ENCODE measurements at places on chromosomes 7 and 10.
A peak's percentile ranks its signal among the peaks of the same experiment; 100 is the strongest.

- no peak for DNase-seq
Measured at GRCh38 chr7:4733936-4734528, 41.4 kb upstream of the AP5Z1 start.

- peak; percentile 23 for DNase-seq
Measured at GRCh38 chr7:107690611-107691010, 30.0 kb downstream of the SLC26A4 start.

GRCh38 chr10:31617757-31618156, 298.7 kb downstream of the ZEB1 start:
- no peak for DNase-seq

- no peak for DNase-seq
Measured at GRCh38 chr7:153301936-153302335, 542.4 kb downstream of the ACTR3B start.

DNA sequence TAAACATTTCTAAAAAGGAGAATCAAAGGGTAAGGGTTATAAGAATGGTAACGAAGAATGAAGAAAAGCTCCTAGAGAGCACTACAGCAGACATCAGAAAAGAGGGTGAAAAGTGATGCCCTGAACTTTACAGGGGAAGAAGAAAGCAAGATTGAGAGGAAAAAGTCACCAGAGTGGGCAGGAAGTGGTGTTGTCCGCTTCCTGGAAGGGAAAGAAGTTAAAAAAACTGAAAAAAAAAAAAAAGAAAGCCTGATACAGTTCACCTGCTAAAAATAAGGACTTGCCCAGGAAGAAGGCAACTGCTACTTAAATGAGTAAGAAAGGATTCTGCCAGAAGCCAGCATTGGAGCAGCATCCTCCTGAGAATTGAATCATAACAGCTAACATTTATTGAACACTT, 330.1 kb upstream of the PHF14 start:
- DNase-seq: no peak

DNA sequence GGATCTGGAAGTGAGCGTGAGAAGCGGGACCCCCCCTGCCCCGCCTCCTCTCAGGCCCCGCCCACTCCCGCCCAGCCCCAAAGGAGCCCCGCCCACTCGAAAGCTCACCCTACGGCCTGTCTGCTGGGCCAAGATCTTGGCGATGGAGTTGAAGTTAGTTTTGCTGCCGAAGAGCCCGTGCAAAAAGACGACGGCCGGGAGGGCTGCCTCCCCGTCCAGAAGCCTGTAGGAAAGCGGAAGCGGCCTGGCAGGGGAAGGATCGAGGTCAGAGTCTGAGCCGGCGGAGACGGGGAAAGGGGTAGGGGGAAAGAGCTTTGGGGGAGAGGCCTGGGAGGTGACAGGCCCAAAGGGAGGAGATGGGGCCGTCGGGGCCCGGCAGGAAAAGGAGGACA, 386 bp downstream of the ABHD11 start:
- DNase-seq: peak; percentile 46

- peak; percentile 52 for DNase-seq
Measured at GRCh38 chr10:28676326-28676967, 874 bp upstream of the BAMBI start.

GRCh38 chr7:108459922-108460551, 3.8 kb upstream of the NRCAM start:
- no peak for DNase-seq

DNA sequence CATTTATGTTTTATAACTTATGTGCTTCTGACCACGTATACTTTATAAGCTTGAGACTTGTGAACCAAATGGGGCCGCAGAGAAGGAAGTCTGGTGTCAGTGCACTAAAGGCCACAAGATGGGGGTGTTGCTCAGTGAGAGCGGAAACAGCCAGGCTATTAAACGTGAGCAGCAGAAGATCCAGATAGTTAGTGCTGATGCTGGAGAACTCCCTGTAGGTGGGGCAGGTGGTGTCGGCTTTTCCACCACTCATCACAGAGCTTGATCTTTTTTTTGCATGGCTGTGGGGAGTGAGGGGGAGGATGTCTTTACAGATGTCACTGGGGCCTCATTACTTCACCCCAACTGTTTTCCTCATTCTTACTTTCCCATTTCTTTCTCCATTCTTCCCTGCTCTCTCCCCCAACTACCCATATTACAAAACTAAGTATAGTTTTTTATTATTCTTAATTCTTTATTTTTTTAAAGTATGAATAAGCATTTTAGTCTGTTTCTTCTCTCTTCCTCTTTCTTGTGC, 34.7 kb downstream of the ACADSB start:
- DNase-seq: peak; percentile 53

GRCh38 chr7:150645259-150646020, 13.3 kb upstream of the GIMAP6 start:
- no peak for DNase-seq

DNA sequence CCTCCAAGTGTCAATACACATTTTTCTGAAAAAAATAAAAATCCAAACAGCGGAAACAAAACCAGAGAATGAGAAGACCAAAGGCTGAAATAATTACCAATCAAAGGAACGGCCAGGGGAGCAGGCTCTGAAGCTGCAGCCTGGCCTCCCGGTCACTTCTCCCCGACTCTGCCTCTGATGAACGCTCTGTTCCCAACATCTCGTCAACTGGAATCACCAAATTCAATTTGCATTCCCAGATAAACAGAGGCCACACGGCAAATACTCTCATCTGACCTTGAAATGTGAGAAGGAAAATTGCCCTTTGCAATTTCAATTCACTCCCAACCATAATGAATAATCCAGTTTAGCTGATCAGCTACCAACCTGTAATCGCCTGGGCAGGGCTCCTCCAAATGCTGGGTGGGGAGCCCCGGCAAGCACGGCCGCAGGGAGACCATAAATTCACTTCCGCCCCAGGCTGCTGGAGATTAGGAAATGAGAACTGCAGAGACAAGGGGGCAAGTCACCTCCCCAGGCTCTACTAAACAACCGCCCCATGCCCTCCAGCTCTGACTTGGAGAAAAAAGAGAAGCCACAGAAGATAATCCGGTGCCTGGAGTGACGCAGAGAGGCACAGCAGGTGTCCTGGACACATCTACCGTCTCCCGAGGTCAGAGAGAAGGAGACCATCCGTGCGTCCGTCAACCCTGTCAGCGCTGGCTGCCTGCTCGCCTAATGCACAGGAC, 153.2 kb downstream of the MAD1L1 start:
- DNase-seq: no peak

GRCh38 chr10:28317760-28318159, 14.9 kb upstream of the MPP7 start:
- no peak for DNase-seq

GRCh38 chr7:74284781-74285259, 4.4 kb upstream of the CLIP2 start:
- no peak for DNase-seq

DNA sequence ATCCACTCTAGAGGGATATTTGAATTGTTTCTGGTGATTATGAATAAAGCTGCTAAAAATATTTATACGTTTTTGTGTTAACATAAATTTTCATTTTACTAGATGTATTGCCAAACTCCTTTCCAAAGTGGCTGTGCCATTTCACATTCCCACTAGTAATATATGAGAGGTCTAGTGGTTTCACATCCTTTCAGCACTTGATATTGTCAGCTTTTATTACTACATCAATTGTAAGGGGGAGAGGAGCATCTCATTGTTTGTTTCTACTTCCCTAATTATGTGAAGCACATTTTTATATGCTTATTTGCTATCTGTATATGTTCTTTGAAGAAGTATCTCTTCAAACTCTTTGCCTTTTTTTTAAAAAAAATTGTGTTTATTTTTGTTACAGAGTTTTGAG, 184.5 kb downstream of the ADK start:
- DNase-seq: no peak

GRCh38 chr10:93518531-93518930, 22.1 kb downstream of the CEP55 start:
- peak; percentile 79 for DNase-seq

DNA sequence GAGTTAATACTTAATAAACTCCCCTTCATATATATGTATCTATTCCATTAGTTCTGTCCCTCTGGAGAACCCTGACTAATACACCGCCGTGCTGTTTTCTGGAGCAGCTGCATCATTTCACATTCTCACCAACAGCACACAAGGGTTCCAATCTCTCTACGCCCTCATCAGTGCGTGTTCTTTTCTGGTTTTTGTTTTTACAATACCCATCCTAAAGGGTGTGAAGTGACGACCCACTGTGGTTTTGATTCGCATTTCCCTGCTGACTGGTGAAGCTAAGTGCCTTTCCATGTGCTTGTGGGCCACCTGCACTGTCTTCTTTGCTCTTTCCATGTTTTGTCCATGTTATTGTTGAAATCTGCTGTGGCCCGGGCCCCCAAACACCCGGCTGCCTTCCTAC, 11.0 kb upstream of the INSIG1 start:
- no peak for DNase-seq

GRCh38 chr7:94449151-94449725, 54.5 kb downstream of the COL1A2 start:
- DNase-seq: no peak

DNA sequence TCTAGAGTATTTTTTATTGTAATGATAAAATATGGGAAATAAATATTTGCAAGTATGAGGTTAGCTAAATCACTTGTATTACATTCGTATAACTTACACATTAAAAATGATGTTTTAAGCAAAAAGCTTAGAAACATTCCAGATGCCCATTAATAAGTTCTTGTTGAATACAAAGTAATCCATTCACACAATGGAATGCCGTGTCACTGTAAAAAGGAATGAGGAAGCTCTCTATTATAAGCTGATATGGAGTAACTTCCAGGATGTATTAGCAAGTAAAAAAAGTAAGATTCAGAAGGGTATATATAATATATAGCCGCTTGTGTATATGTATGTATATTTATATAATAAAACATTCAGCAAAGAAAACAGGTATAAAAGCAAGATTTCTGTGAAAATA, 412.8 kb upstream of the MTPN start:
- DNase-seq: no peak

DNA sequence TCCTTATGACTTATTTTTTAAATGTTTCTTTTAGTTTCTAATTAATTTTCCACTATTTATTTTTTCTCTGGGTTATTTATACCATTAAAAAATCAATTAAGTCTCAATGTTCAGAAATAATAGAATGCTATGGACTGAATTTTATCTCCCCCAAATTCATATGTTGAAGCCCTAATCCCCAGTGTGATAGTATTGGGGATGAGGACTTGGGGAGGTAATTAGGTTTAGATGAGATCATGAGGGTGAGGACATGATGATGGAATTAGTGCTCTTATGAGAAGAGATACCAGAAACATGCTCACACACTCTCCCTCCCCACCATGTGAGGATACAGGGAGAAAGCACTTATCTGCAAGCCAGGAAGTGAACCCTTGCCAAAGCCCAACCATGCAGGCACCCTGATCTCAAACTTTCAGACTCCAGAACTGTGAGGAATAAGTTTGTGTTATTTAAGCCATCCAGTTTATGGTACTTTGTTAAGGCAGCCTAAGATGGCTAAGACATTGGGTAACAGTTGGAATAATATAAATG, 202.6 kb downstream of the MDFIC start:
- peak; percentile 36 for DNase-seq

DNA sequence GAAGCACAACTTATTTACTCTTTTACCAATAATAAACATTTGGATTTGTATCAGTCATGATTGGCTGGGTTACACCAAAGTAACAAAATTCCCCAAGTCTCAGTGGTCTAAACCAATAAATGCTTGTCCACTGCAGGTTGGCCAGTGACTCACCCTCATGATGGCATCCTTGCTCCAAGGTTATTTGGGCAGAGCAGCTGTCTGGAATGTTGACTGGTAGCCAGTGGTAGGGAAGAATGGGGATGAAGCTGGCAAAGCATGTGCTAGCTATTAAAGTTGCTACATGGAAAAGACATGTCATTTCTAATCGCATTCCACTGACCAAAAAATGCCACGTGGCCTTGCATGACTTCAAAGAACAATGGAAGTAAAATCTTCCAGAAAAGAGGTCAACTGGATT, 1168.7 kb upstream of the CELF2 start:
- DNase-seq: no peak

GRCh38 chr7:138186951-138187351, 110.7 kb downstream of the AKR1D1 start:
- peak; percentile 75 for DNase-seq

- DNase-seq: no peak
Measured at GRCh38 chr10:132027423-132027983, 38.2 kb upstream of the JAKMIP3 start.

- DNase-seq: no peak
Measured at GRCh38 chr7:24959735-24960485, 20.1 kb downstream of the OSBPL3 start.

DNA sequence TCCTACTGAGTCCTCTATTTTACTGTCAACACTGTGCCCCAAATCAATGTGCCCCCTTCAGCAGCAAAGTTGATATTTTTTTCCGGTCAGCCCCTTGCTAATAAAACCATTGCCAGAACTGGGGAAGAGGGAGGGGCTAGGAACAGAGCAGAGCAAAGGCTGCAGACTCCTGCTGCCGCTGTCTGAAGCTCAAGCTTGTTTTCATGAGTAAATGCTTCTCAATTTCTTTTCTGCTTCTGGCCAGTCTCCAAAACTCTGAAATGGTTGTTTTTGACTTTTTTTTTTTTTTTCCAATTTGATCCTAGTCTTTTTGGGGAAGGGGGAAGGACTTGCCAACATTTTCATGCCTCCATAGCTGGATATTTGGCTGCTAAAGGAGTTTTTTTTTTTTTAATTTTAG, 26.7 kb upstream of the PROSER2 start:
- no peak for DNase-seq

- no peak for DNase-seq
Measured at GRCh38 chr10:28545967-28546644, 13.2 kb downstream of the WAC start.

GRCh38 chr7:47866120-47866519, 82.1 kb downstream of the PKD1L1 start:
- DNase-seq: no peak

GRCh38 chr10:23877791-23878320, 331.1 kb upstream of the KIAA1217 start:
- DNase-seq: no peak

DNA sequence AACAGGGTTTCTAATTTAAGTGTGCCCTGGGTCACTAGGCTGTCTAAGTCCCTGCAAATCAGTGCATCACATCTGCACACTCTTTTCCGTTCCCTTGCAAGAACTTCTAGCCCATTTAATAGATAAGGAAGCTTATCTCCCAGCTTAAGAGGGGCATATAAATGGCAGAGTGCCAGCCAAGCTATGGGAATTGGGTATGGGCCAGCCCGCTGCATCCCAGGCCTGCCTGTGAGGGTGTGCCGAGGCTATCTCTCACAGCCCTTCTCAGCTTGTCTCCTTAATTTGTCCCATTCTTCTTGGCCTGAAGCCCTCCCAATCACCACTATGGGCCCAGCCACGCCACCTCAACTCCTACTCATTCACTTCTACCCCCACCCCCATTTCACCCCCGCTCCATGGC, 14.7 kb downstream of the AQP1 start:
- DNase-seq: no peak

GRCh38 chr7:157487046-157487770, 150.4 kb downstream of the DNAJB6 start:
- no peak for DNase-seq

DNA sequence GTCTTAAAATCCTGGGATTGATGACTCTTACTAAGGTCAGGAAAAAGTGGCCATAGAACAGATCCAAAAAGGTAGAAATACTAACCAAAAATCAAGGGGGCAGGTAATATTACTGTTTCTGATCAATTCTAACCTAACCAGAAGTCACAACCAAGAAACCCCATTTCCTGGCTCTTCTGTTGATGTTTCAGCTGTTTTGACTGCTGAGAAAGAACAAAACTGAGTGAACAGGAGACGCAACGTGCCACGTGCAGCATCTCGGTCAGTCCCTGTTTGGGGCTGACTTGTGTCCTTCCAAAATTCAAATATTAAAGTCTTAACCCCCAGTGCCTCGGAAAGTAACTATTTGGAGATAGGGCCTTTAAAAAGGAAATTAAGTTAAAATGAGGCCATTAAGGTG, 56.8 kb downstream of the JAZF1 start:
- no peak for DNase-seq

- DNase-seq: no peak
Measured at GRCh38 chr10:1448252-1448930, 288.9 kb downstream of the ADARB2 start.
